ENCODE measurements at places on chromosomes 16 and 17.

GRCh38 chr17:50484386-50485155 is 5.9 kb downstream of the RSAD1 start:
- no peak for DNase-seq

- DNase-seq, result no peak
Observed at GRCh38 chr17:27579304-27579703, 51.7 kb upstream of the LGALS9 start.

- DNase-seq, result no peak
Observed at GRCh38 chr16:89074803-89075688, 18.6 kb upstream of the ACSF3 start.

DNA sequence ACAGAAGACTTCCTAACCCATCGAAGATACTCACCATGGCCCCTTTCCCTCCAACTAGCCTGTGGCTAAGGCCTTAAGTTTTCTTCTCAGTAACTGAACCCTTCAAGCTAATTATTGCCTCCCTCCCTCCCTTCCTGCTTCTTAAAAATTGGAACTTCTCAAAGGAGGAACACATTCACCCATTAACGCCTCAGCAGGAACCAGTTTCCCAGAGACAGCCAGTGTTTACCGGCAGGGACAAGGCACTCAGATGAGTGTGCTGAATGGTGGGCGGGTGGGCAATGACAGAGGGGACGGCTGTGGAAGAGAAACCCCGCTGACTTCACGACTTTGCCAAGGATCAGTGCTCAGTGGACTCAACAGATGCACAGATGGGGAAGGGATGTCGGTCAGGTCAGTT is 20.3 kb downstream of the PITPNA start:
- DNase-seq, result no peak

GRCh38 chr16:66127459-66128370 is 238.8 kb upstream of the CDH5 start:
- DNase-seq, result no peak

DNA sequence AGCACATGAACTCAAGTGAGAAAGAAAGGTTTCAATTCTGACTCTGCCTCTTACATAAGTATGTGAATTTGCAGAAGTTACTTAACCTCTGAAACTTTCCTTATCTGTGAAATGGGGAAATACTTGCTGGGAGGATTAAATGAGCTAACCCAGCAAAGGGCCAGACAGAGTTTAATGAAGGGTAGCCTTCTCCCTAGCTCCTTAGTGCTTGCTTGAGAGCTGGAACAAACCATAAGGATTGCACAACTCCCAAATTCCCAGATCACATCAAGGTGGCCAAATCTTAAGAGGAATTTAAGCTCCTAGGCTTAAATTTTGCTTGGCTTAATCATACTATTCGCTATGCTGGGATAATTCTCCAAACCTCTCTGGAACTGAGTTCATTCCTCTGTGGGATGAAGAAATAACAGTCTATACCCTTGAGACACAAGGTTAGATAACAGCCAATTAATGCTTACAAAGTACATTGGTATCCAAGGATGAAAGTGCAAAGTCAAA is 11.8 kb upstream of the WSB1 start:
- no peak for DNase-seq

- DNase-seq, result peak; percentile 13
Observed at GRCh38 chr16:57736419-57737351, 1.1 kb downstream of the KATNB1 start.

- peak; percentile 23 for DNase-seq
Observed at GRCh38 chr17:77107506-77108433, 33.0 kb upstream of the SEC14L1 start.

GRCh38 chr17:50465635-50466034 is 3.0 kb downstream of the CHAD start:
- DNase-seq, result no peak

GRCh38 chr17:17535957-17536356 is 39.8 kb upstream of the RASD1 start:
- DNase-seq, result no peak
